Transverse colon (tissue), 4 donors: ENCODE measurements at places on chromosomes 13 and 19. TPM values are rescaled to one million over a fixed set of nuclear protein-coding genes. Genes with fewer than 3 reads are reported as not detected.

The PRR22 gene
- total RNA-seq, result 10.5 TPM

The ZNF443 gene
- 7.0 TPM for total RNA-seq

The TBXA2R gene
- not detected for total RNA-seq

The KIR2DL1 gene
- total RNA-seq, result not detected

The ZNF418 gene
- 6.4 TPM for total RNA-seq

The LSR gene
- total RNA-seq, result 484 TPM

DNA sequence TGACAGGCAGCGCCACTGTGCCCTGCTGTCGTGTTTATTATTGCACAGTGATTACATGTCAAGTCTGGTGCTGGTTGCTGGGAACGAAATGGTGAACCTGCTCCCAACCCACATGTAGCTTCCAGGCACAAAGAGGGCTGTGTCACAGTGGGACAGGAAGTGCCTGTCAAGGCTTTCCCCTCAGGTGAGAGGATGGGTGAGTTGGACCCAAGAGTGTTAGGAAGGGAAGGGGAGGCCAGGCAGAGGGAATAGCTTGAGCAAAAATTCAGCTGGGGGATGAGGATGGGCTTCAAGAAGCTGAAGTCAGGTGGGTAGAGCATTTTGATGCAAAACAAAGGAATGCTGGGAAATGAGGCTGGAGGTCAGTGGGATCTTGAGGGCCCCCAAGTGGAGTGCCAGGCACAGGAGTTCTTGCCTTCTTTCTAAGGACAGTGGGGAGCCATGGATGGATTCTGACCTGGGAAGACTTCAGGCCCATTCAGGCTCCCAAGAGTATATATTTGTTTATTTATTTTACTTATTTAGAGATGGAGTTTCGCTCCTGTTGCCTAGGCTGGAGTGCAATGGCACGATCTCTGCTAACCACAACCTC, 8.5 kb upstream of the QTRT1 start:
- H3K4me1 ChIP-seq, result peaks cover 4% of the 10 kb centered on the region
- no peak overlapping the region for H3K27ac ChIP-seq
- H3K4me3 ChIP-seq, result no peak overlapping the region
- H3K27me3 ChIP-seq, result no peaks in the 10 kb centered on the region
- DNase-seq, result no peak
- no peaks in the 10 kb centered on the region for H3K36me3 ChIP-seq

DNA sequence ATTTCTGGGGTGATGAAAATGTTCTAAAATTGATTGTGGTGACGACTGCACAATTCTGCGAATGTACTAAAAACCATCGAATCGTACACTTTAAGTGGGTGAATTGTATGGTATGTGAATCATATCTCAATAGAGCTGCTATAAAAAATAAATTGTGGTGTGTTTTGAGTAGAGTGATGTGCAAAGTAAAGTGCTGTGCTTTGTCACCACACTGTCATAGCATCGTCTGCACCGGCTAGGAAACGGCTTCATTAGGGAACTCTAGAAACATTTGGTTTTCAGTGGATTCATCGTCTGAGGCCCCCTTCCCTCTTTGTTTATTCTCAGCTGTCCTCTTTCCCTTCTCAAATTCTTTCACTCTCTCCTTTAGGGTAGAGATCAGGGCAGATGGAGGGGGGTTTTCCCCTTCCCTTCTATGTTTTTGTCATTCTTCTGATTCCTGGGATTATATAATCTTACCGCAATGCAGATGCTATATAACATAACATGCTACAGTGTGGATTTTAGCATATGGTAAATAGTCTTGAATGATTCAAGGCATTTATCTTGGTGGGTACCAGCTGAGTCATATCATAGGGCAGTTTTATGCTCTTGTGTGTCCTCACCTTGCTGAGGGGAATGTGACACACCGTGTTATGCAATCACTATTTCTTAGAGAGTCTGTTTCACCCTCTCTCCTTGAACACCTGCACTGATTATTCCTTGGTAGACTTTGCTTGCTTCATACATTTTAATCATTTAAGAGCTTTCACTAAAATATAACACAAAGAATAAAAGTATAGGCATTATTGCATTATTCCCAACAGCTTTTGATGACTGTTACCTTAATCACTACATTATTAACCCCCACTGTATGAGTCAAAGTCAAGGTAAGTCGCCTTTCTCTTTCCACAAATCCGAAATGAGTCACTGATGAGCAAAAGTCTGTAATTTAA, 239.4 kb downstream of the DCLK1 start:
- H3K27me3 ChIP-seq, result no peaks in the 10 kb centered on the region
- no peak overlapping the region for H3K4me3 ChIP-seq
- no peaks in the 10 kb centered on the region for H3K4me1 ChIP-seq
- H3K27ac ChIP-seq, result no peak overlapping the region
- H3K36me3 ChIP-seq, result no peaks in the 10 kb centered on the region
- DNase-seq, result no peak

DNA sequence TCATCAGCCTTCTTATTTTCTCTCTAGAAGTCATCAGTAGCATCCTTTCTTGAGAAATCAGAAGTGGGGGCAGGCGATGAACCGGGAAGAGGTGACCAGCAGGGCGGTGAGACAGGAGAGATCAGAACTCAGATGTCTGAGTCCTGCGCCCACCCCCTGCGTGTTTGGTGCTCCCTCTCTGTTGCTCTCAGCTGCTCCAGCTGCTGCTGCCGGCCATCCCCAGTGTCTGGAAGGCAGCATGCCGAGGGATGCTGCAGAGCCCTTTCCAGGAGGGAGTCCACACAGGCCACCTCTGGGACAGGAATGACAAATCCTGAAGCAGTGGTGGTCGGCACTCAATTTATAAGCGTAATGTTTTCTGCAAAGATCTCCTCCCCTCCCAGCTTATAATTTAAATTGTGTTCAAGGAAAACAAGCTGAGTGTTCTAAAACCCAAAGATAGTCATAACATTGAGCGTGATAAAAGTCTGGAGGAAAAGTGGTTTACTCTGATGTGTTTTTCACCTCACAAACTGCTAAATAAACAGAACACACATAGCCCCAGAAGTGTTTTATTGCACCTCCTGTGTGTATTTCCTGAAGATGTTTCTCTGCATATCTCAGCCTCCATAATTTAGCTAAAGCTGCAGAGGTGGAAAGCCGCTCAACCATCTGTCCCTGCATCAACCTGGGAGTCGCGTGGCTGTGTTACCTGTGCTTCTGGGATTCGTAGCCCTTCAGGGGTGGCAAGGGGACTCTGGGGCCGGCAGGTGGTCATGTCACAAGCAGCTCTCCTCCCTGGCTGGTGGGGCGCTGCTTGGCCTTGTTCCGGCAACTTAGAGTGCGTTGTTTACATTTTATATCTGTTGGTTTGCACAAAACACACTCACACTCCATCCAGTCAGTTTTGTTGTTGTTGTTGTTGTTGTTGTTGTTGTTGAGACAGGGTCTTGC, 191.2 kb downstream of the USP12 start:
- H3K36me3 ChIP-seq, result no peaks in the 10 kb centered on the region
- H3K4me1 ChIP-seq, result peaks cover 59% of the 10 kb centered on the region
- no peak for DNase-seq
- H3K4me3 ChIP-seq, result no peak overlapping the region

- H3K36me3 ChIP-seq, result no peaks in the 10 kb centered on the region
- H3K4me1 ChIP-seq, result peaks cover 4% of the 10 kb centered on the region
- no peak overlapping the region for H3K4me3 ChIP-seq
- no peaks in the 10 kb centered on the region for H3K27me3 ChIP-seq
- no peak for DNase-seq
These were observed 184.0 kb upstream of the RFC3 start for GRCh38 chr13:33633701-33634545.

- no peaks in the 10 kb centered on the region for H3K4me1 ChIP-seq
- no peaks in the 10 kb centered on the region for H3K27me3 ChIP-seq
- H3K27ac ChIP-seq, result no peak overlapping the region
- no peaks in the 10 kb centered on the region for H3K36me3 ChIP-seq
- H3K4me3 ChIP-seq, result no peak overlapping the region
These were observed 14.2 kb downstream of the RB1 start for GRCh38 chr13:48317511-48318376.

GRCh38 chr13:106496072-106496997, 39.1 kb downstream of the EFNB2 start:
- no peak for DNase-seq
- H3K4me1 ChIP-seq, result peaks cover 22% of the 10 kb centered on the region
- no peak overlapping the region for H3K4me3 ChIP-seq
- peaks cover 11% of the 10 kb centered on the region for H3K36me3 ChIP-seq
- no peaks in the 10 kb centered on the region for H3K27me3 ChIP-seq
- peak overlapping the region; percentile 69 for H3K27ac ChIP-seq

DNA sequence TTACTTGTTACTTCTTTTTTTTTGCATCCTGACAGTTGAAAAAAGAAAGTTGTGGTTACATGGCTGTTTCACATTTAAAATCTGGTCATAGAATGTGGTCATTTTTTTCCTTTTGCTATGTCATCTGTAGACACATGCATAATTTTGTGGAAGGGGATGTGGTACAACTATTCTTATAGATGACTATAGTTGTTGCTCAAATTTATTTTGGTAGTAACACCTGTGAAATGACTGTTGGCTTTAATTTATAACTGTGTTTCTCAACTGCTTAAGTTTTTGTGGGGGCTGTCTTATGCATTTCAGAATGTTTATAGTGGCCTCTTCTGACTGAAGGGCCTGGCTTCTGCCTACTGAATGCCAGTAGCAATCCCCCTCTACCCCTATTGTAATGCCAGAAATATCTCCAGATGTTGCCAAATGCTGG, 130.5 kb downstream of the PAN3 start:
- no peak overlapping the region for H3K27ac ChIP-seq
- no peaks in the 10 kb centered on the region for H3K36me3 ChIP-seq
- DNase-seq, result no peak
- H3K27me3 ChIP-seq, result no peaks in the 10 kb centered on the region
- H3K4me3 ChIP-seq, result no peak overlapping the region

- no peaks in the 10 kb centered on the region for H3K27me3 ChIP-seq
- peak; percentile 62 for DNase-seq
- H3K27ac ChIP-seq, result peak overlapping the region; percentile 71
- no peaks in the 10 kb centered on the region for H3K36me3 ChIP-seq
- peak overlapping the region; percentile 30 for H3K4me3 ChIP-seq
These were observed 31.9 kb downstream of the PTPRS start for GRCh38 chr19:5308451-5309437.

DNA sequence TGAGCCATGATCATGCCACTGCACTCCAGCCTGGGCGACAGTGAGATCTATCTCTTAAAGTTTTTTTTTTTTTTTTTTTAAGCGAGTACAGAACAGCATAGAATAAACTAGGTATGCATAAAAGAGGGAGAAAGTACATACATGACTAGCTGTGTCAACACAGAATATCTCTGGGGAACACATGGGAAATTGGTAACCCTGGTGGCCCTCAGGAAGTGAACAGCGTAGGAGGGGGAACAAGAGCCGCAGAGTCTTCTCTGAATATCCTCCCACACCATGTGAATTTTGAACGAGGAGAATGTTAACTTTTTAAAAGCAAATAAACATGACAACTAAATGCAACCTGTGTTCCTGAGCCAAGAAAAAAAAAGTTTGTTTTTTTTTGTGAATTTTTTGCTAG, 15.2 kb downstream of the PHLDB3 start:
- H3K4me3 ChIP-seq, result no peak overlapping the region
- H3K4me1 ChIP-seq, result no peaks in the 10 kb centered on the region
- no peaks in the 10 kb centered on the region for H3K27me3 ChIP-seq
- H3K27ac ChIP-seq, result no peak overlapping the region
- DNase-seq, result no peak

DNA sequence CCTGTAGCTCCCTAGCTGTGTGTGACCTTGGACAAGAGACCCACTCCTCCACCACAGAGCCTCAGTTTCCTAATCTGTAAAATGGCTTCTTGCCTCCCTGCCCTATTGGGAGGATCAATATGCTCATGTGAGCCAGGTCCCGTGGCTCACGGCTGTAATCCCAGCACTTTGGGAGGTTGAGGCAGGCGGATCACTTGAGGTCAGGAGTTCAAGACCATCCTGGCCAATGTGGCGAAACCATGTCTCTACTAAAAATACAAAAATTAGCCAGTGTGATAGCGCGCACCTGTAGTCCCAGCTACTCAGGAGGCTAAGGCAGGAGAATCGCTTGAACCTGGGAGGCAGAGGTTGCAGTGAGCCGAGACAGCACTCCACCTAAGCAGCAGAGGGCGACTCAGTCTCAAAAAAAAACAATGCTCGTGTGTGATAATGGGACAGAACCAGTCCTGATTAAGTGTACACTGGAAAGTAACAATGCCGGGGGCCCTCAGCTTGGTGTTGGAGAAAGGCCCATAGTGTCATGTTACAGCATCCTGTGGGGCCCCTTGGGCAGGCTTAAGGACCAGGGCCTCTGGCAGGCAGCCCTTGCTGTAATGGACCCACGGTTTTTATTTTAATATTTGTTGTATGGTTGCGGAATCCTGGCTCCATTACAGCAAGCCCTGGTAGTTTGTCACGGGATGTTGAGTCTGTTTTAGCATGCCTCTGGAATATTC, 6.8 kb downstream of the RPS11 start:
- H3K4me3 ChIP-seq, result no peak overlapping the region
- no peaks in the 10 kb centered on the region for H3K27me3 ChIP-seq
- DNase-seq, result peak; percentile 43
- no peaks in the 10 kb centered on the region for H3K36me3 ChIP-seq
- peaks cover 26% of the 10 kb centered on the region for H3K4me1 ChIP-seq
- H3K27ac ChIP-seq, result no peak overlapping the region

DNA sequence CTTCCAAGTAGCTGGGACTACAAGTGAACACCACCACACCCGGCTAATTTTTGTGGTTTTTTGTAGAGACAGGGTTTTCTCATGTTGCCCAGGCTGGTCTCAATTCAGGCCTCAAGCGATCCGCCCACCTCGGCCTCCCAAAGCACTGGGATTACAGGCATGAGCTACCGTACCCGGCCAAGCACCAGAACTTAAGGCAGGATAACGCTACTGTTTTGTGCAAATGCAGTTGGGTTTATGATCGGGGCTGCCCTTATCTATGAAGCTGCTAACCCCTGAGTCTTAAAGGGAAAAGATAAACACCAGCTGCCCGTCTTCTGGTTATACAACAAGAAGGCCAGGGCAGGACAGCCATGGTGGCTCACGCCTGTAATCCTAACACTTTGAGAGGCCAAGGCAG, 12.6 kb upstream of the TM6SF2 start:
- no peak overlapping the region for H3K27ac ChIP-seq
- H3K36me3 ChIP-seq, result no peaks in the 10 kb centered on the region
- no peaks in the 10 kb centered on the region for H3K4me1 ChIP-seq
- H3K27me3 ChIP-seq, result no peaks in the 10 kb centered on the region
- no peak overlapping the region for H3K4me3 ChIP-seq

DNA sequence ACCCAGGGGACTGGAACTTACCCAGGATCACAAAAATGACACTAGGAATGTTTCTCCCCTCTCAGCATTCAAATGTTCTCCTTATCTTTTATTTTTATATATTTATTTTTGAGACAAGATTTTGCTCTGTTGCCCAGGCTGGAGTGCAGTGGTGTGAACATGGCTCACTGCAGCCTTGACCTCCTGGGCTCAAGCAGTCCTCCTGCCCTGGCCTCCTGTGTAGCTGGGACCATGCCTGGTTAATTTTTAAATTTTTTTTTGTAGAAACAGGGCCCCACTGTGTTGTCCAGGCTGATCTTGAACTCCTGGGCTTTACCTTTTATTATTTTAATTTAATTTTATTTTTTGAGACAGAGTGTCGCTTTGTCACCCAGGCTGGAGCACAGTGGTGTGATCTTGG, 108.2 kb downstream of the PCCA start:
- no peaks in the 10 kb centered on the region for H3K4me1 ChIP-seq
- DNase-seq, result no peak
- H3K27me3 ChIP-seq, result no peaks in the 10 kb centered on the region
- H3K4me3 ChIP-seq, result no peak overlapping the region

GRCh38 chr13:39406688-39407087, 196.3 kb downstream of the LHFPL6 start:
- no peaks in the 10 kb centered on the region for H3K27me3 ChIP-seq
- H3K4me3 ChIP-seq, result no peak overlapping the region
- H3K4me1 ChIP-seq, result no peaks in the 10 kb centered on the region
- no peak for DNase-seq
- H3K27ac ChIP-seq, result no peak overlapping the region
- H3K36me3 ChIP-seq, result no peaks in the 10 kb centered on the region
